ENCODE measurements at places on chromosomes 11 and 22.

GRCh38 chr11:68214173-68215086, 1.3 kb upstream of the KMT5B start:
- no peak for DNase-seq

DNA sequence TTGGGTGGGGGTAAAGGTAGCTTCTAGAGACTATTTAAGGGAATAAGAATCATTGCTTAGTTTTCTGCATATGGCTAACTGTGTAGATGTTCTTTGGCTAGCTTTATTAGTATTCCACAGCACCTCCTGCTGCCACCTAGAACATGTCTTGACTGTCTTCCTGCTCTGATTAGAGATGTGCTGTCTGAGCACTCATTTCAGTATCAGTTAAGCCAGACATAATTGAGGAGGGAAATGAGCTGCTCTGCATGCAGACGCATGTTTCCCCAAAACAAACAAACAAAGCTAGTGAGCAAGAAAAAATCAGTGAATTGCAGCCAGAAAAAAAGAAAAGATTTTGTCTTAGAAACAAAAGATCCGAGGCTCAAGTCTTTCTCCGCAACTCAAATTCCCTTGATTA, 402.2 kb downstream of the AASDHPPT start:
- DNase-seq: no peak

DNA sequence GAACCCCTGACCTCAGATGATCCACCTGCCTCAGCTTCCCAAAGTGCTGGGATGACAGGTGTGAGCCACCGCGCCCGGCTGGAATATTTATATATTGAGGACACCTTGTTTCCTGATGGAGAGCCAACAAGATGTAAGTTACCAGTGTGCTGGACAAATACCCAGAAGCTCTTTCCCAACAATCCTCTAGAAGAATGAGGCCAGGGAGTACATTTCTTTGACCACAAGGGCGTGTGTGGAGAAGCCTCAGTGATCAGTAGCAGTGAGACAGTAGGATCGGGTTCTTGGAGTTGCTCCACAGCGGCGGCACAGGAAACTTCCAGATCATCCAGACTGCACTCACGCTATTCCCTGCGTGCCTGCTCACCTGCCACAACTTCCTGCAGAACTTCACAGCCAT, 10.3 kb upstream of the POLA2 start:
- no peak for DNase-seq

- DNase-seq: no peak
These were observed 24.5 kb downstream of the POU2AF1 start for GRCh38 chr11:111354601-111354891.

DNA sequence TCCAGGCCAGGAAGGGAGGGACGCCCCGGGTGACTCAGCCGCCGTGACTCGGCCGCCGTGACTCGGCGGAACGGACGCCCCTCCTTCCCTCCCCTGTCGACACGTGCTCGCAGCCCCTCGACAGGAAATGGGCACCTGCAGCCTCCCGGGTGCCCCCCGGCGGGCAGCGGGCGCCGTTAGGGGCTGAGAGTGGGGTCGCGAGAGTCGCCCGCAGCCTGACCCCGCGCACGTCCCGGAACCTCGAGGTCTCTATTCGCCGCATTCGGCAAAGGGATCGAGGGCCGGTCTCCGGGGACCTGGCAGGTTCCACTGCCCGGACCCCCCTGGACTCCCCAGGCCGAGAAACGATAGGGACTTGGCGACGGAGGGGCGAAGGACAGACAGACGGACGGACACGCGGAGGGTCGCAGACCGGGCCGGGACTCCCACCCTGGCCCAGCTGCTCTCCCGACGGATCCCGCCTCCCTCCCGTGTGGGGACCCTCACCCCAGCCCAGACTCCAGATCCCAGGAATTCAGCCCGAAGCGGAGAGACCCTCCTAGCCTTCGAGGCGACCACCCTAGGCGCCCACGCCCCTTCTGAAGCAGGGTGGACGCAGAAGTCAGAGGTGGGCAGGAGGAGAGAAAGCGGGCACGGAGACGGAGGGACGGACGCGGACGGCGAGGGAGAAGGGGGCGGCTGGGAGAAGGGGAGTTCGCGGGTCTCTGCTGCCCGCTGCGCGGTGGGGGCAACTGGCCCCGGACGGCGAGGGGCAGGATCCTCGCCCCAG, 648 bp downstream of the FOSL1 start:
- no peak for DNase-seq

DNA sequence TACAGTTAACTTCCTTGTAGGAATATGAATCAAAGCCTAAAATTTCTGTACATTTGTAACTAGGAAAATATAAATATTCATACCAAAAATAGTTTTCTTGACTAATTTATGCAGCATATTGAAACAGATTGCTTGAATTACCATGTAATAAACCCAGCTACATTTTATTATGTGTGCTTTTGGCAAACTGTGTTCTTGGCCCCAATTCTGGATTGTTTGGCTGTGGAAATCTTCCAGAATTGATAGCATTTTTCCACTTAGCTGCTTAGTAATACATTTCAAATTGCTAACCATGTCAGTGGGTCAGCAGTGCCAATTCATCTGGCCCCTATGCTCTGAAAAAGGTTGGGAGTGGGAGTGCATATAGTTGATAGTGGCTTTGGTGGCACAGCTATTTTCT, 32.3 kb downstream of the PDHX start:
- no peak for DNase-seq

DNA sequence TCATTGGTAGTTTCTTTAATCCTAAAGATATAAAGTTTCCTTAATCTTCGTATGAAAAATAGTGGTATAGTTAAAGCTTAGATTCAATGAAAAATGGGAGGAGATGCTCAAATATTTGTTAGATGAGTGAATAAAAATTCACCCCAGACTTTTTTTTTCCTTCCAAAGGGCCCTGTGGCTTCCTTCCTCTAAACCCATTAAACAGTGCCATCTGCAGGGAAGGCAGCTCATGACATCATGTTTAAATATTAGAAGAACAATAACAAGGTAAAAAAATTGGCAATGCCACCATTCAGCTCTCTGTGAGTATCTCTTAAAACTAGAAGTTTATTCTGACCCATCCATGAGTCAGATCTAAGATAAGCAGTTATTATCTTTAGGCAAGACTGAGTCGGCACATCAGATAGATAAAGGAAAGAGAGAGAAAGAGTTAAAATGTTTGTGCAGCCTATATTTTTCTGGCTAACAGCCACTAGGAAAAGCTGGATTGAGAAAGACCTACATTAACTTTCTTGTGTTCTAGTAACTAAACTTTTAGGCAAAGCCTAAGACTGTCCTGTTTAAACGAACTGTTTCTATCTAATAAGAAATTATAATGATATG, 19.1 kb upstream of the OOSP1 start:
- no peak for DNase-seq

GRCh38 chr11:12813371-12814225, 139.4 kb downstream of the TEAD1 start:
- DNase-seq: no peak

DNA sequence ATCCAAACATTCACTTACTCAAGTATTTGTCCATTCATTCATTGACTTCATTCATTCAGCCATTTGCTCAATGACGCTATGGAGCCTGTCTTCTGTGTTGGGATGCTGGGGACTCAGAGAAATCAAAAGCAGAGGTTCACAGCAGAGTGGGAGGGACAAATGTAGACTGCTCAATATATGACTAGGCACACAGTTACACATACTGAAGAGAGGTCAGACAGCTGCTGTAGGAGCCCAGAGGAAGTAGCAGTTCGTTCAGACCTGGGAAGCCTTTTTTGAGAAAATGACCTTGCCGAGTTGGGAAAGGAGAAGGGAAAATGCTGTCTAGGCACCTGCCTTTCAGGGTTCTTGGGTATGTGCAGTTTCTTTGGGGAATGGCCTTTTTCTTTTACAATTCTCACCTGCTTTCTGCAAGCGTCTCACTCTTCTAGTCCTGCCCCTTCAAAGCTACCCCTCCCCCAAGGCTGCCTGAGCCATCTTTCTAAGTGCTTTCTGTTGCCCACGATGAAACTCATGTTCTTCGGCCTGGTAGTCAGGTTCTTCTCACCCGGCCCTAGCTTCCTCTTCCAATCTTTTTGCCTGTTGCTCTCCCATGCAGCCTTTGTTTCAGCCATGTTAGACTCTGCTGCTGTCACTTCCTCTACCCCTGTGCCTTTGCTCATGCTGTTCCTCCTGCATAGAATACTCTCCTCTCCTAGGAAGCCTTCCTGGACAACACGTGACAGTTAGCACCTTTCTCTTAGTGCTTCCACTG, 4.2 kb upstream of the UVRAG start:
- DNase-seq: no peak

- no peak for DNase-seq
These were observed 185.4 kb downstream of the DBX1 start for GRCh38 chr11:19974886-19975285.

DNA sequence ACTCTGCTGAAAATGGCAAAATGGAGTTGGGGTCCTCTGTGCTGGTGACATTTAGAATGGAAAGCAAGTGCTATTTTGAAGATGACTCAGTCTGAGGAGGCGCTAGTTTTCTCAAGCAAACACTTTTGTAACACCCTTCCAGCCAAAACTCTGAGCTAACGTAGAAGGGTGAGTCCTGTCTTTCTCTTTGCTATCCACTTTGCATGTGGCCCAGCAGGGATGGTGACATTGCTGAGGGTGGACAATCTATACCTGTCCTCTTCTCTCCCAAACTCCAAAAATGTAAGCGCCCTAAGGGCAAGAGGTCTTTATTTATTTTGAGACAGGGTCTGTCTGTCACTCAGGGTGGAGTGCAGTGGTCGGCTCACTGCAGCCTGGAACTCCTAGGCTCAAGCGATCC, 3.6 kb upstream of the KAT5 start:
- DNase-seq: no peak

DNA sequence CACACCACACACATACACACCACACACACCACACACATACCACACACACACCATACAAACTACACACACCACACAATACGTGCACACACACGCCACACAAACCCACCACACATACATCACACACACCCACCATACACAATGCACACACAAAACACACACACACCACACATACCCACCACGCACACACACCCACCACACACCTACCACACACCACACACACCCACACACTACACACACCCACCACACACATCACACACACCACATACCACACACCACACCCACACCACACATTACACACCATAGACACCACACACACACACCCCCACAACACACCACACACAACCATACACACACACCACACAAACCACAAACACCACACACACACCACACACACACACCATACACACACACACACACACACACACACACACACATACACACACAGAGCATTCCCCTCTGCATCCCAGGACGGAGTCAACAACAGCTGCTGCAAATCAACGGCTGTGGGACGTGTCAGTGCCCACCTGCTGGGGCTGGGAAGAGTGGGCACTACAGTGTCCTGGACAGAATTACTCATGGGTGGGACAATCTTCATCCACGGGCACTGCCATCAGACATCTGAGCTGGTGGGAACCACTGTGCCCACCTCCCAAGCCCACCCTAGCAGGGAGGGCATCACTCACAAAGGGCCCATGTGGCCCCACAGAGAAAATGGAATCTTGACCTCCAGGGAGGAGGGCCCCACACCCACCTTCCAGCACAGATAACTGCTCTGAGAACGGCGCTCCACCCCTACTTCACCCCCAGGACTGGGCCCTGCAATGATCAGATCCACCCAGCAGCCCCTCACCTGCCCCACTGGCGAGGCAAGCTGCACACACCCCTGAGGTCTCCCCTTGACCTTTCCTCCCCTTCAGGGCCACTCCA, 8.4 kb downstream of the TP53I11 start:
- no peak for DNase-seq

DNA sequence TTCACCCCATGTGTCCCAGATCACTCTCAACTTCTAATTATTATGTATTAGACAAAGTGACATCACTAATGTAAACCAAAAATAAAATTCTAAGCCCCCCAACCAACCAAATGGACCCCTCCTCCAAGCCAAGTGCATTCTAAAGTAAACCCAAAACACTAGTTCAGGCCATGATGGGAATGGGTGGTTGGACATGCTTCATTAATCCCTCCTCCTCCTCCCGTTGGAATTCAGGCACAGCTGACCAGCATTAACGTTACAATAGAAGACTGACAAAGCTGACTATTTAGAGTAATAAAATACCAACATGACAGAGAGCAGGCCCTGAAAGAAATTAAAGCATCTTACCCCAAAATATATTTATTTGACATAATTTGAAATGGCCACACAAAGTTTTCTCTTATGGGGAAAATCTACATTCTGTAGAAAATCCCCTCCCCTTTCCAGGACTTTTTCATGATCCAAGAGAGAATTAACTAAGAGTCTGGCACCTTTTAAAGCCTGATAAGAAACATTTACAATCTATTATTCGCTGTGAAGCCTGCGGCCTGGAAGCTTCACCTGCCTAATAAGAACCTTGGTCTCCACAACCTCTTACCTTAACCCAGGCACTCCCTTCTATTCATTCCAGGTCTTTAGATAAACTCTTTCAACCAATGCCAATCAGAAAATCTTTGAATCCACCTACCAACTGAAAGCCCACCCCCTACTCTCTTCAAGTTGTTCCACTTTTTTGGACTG, 948.5 kb upstream of the CCDC90B start:
- DNase-seq: no peak

DNA sequence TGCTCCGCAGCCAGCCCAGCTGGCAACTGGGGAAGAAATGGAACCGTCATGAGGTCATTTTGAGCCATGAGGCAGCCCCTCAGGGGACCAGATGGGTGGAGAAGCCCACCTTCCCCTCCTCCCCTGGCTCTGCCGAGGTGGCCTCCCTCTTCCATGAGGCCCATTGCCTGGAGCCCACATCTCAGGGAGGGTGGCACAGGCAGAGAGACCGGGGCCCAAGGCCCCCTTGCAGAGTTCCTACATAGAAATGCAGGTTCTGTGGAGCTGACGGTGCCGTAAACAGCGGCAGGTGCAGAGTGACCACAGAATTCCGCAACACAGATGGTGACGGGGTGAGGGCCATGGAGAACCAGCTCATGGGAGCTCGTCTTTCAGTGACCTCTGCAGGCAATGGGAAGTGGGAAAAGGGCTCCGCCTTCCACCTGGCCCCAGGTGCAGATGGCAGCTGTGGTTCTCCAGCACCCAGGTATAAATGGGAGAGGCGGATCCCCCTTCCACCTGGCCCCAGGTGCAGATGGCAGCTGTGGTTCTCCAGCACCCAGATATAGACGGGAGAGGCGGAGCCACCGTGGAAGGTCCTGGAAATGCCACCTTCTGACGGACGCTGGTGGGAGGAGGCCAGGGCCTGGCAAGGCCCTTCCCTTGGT, 765.4 kb downstream of the BRD1 start:
- no peak for DNase-seq

Measured in stimulated activated CD8-positive, alpha-beta memory T cell treated with anti-CD3 and anti-CD28 coated beads, Interleukin-2, amount 100 ng/mL, for 1 hour (primary cell).